ENCODE measurements at places on chromosomes 2 and 18.

DNA sequence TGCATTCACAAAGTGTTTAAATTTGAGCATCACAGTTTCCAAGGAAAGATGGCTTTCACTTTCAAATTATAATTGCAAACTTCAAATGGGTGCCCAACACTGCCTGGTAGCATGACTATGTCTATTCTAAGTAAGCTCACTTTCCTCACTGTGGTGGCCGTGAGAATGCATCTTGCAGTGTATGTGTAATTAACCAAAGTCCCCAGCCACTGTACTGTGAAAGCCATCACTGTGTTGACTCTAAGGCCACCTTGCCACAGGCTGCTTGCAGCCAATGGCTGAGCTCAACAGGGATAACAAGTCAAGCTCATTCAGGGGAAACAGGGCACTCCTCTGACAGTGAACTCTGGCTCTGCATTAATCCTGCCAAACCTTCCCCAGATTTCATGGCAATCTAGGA, 43.3 kb upstream of the LGALSL start:
- DNase-seq = no peak

- no peak for DNase-seq
These were observed 186.9 kb upstream of the ACAA2 start for GRCh38 chr18:50000227-50000626.

DNA sequence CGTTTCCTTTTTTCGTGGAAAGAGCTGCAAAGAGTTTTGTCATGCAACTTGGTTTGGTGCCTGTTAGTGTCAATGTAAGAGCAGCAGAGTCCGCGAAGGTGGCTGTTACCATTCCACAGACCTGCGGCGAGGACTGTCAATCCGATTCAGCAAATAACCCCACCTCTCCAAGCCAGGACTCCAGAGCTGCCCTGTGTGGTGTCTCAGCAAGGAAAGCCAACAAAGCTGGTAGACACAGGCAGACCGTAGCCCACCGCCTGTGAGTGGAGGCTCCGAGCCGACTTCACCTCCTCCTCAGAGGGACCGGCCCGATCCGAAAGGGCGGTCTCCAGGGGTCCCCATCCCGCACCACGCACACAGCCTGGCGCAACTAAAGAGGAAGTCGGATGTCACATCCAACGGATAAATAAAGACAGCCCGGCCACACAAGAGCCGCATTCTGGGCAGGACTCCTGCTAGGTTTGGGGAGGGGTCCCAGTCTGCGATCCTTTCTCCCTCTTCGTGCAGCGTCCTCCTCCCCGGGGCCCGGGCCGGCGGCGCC, 819 bp downstream of the ANKRD44 start:
- DNase-seq = no peak

- DNase-seq = no peak
These were observed 7.2 kb downstream of the TGFA start for GRCh38 chr2:70546376-70546775.

DNA sequence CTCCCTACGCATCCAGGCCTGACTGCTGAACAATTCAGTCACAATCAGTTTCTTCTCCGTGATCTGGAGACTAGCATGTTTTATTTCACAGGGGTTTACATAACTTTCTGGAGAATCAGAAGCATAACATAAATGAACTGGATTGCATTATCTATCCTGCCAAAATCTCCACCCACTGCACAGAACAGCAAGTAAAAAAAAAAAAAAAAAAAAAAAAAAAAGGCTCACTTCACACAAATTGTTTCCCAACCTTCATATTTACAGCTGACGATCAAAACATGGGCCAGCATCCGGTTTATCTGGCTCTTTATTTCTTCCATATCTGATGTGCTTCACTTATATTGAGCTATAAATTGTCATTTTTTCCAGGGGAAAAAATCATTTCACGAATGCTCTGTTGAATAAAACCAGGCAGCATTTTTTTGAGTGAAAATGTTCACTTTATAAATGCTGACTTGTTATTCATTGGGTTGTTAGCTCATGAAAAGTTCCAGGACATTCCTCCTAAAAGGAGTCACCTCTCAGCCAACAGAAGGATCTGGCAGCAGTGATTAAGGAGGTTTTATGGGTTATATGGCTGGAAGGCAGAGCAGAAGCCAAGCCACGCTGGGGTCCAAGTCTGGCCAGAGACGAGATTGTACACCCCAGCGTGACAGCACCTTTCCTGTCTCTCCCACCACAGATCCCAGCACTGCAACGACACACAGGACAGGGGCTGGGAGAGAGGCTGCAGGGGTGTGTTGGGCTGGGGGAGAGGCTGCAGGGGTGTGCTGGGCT, 51.2 kb upstream of the GLI2 start:
- peak; percentile 67 for DNase-seq

DNA sequence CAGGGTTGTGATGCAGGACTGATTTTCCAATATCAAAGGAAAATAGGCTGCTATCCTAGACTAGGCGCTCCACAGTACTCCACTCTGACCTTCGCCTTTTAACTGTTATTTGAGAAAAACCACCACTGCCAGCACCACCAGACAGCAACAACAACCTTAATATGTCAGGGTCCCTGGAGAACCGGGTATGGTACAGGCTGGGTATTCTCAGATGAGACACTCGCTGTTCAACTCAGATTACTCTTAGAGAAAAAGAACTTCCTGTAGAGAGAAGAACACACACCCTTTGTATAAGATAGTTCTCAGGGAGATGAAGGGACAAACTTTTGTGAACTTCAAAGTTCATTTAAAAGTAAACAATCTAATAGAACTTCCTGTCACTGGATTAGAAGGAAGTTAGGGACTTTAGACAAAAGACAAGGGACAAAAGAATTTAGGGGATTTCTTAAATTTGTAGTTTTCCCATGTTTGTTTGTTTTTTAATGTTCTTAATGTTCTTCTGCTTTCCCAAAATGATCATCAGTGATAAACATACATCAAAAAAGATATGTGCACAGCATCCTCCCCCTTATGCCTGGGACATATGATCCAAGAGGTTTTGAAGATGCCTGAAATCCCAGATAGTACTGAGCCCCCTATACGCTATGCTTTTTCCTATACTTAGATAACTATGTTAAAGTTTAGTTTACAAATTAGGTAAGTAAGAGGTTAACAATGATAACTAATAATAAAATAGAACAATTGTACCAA, 41.3 kb upstream of the PPP1R1C start:
- no peak for DNase-seq

DNA sequence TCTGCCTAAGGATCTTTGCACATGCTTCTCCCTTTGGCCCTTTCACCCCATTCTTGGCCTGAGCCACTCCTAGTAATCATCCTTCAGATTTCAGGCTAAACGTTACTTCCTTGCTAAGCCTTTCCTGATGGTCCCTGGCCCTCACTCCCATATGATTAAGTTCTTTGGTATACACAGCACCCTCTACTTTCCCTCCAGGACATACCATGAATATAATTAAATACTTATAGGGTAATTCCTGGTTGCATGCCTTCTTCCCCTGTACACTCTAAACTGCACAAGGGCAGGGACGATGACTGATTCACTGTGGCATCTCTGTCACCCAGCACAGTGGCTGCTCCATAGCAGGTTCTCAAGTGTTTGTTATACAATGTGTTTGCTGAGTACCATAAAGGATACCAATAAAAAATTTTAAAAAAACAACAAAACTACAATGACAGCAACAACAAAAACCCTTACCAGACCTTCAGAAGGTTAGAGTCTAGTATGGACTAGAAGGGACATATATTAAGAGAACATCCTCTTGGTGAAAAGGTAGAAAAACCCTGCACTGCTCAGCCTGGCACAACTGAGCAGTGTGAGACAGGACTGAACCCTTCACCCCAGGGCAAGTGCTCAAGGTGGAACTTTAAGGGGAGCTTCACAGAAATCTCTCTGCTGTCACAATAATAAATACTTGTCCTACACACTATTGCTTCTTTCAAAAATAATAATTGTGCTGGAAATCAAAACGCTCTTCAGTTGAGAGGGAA, 76.2 kb downstream of the AAK1 start:
- DNase-seq = no peak

DNA sequence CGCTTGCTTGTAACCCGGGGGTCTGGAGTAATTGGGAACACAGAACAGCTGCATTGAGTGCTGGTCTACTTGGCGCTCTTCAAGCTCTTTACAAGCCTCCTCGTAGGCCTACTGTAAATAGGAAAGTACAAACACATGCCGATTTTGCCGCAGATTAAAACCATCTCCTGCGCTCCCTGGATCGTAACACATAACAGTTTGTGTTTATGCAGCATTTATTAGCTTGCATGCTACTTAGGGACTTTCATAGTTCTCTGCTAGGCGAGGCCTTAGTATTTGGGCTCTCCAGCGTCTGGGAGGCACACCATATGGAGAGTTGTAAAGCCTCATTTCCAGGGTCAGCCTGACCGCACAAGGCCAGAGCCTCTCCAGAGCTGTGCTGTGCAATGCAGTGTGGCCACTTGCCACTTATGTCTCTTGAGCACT, 84.0 kb upstream of the HAAO start:
- DNase-seq = no peak

DNA sequence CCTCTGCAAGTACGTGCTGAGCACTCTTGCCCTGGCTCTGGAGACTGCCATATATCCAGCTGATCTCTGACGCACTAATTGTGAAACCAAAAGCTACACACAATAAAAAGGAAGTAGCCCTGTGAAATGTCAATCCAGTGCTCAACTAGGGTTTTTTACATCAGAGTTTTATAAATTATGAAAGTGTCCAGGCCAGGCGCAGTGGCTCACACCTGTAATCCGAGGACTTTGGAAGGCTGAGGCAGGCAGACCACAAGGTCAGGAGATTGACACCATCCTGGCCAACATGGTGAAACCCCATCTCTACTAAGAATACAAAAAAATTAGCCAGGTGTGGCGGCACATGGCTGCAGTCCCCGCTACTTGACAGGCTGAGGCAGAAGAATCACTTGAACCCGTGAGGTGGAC, 24.5 kb upstream of the PEX13 start:
- DNase-seq = no peak

DNA sequence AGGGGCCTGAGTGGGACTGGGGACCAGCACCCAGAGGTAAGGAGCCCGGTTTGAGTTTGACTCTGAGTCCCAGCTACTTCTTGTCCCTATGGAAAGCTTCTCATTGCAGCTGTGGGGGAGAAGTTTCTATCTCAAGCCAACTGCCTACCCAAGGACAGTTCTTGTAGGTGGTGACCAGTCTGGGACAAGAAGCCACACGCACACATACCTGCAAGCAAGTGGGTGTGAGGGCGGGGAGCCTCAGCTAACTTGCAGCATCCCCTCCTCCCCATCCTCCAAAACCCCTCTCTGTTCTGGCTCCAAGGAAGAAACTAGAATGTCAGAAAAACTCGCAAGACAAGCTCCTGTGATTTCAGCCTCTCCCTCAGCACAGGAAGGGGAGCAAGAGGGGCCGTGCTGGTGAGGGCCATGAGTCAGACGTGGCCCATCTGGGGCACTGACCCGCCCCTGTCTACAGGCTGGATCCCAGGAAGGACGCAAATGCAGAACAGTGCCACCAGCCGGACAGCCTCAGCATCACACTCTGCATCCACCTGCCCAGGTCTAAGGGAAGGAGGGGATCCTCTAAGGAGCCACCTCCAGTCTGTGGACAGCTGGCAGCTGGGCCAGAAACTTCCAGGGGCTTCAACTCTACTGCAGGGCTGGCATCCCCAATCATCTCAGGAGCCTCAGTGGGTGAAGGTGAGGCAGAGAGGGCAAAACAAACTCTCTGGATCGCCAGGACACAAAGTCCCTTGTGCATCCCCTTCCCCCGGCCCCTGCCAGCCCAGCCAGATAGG, 103.4 kb downstream of the TNS1 start:
- peak; percentile 67 for DNase-seq

DNA sequence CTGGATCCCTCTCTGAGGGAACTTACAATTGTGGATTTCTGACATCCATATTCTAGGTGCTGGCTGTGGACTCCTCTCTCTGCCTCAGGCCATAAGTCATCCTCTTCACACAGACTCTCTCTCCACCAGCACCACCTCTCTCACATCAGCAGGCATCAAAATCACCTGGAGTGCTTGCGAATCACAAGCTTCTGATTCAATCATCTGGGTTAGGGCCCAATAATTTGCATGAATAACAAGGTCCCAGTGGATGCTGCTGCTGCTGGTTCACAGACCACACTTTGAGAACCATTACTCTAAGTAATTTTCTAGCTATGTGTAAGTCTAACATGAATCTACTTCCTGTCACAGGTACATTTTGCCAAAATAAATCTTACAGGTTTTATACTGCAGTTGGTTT, 214.9 kb downstream of the DSEL start:
- no peak for DNase-seq

GRCh38 chr2:79740879-79741443, 228.1 kb downstream of the CTNNA2 start:
- DNase-seq = no peak

DNA sequence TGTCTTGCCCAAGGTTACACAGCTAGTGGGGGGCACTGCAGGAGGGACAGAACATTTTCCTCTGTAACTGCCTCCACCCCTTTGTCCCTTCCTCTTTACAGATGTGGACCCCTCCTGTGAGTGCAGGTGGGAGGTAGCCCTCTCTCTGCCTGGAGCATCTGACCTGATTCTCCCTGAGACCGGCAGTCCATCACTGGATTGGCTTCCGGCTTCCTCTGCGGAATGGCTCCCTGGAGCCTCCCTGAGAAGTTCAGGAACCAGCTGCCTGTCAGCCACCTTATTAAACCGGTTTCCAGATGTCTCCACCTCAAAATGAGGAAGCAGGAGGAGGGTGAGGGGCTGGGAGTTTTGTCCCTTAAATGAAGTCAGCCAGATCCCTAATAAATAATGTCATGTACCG, 67.3 kb upstream of the TNP1 start:
- no peak for DNase-seq

- no peak for DNase-seq
These were observed 39.1 kb downstream of the ROCK2 start for GRCh38 chr2:11305338-11305737.

DNA sequence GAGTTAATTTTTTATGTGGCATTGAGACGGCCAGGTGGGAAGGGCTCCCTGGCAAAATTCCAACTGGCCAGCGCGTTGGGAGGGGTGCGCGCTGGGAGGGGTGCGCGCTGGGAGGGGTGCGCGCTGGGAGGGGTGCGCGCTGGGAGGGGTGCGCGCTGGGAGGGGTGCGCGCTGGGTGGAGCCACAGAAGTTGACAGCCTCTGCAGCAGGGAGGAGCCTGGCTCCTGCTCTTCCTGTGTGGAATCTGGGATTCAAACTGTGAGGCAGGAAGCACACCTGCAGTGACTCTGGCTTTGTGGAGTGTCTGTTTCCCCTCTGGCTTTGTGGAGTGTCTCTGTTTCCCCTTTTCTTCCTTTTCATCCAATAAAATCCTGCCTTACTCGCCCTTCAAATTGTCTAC, 147.9 kb upstream of the CBLN2 start:
- no peak for DNase-seq

DNA sequence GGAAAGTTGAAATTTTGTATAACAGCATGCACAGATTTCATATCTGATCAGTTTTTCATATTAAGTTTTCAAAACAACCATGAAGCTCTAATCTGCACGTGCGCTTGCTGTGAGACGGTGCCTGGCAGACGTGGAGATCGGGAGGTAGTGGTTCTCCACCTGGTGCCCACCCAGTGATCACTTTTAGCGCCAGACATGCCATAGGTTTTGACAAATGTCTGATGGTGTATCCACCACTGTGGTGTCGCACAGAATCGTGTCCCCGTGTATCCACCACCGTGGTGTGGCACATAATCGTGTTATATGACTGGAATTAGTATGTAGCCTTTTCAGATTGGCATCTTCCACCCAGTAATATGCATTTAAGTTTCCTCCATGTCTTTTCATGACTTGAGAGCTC, 40.9 kb upstream of the KCNG2 start:
- DNase-seq = no peak

- no peak for DNase-seq
These were observed 48.1 kb downstream of the SEMA4F start for GRCh38 chr2:74702001-74702715.

- no peak for DNase-seq
These were observed 68.3 kb downstream of the FAM117B start for GRCh38 chr2:202703091-202703490.
